Stimulated activated CD4-positive, alpha-beta T cell treated with anti-CD3 and anti-CD28 coated beads, Interleukin-2, amount 100 ng/mL, for 48 hours (primary cell): ENCODE measurements at places on chromosomes 12 and 14.

- DNase-seq: peak; percentile 40
Observed at GRCh38 chr12:12582895-12583303, 20.2 kb upstream of the DUSP16 start.

- no peak for DNase-seq
Observed at GRCh38 chr12:52120951-52121823, 41.7 kb downstream of the SMIM41 start.

- no peak for DNase-seq
Observed at GRCh38 chr14:50677527-50678063, 9.5 kb upstream of the SAV1 start.

GRCh38 chr14:25108959-25109358 lies 59.0 kb upstream of the STXBP6 start:
- no peak for DNase-seq

DNA sequence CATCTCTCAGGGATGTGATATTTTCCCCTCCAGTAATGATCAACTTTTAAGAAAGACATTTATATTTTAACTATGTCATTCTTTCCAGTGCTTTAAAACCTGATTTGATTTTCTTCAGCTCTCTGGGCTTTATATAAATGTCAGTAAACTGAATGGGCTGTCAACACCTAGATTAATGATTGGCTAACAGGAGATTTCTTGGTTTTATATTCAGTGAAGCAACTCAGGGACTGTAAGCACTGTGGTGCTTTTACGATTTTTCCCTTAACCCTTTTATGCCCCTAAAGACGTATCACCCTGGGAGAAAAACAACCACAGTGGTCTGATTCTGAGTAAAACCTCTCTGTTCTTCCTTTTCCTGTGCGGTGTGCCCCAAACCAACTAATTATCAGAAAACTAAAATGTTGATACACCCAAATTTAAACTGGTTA lies 38.0 kb downstream of the PTGER2 start:
- no peak for DNase-seq

GRCh38 chr12:82671673-82672195 lies 15.0 kb upstream of the TMTC2 start:
- no peak for DNase-seq
